ENCODE measurements at places on chromosomes 2 and 18.

- no peak for DNase-seq
These were observed 297.1 kb downstream of the ASXL3 start for GRCh38 chr18:33875029-33875565.

DNA sequence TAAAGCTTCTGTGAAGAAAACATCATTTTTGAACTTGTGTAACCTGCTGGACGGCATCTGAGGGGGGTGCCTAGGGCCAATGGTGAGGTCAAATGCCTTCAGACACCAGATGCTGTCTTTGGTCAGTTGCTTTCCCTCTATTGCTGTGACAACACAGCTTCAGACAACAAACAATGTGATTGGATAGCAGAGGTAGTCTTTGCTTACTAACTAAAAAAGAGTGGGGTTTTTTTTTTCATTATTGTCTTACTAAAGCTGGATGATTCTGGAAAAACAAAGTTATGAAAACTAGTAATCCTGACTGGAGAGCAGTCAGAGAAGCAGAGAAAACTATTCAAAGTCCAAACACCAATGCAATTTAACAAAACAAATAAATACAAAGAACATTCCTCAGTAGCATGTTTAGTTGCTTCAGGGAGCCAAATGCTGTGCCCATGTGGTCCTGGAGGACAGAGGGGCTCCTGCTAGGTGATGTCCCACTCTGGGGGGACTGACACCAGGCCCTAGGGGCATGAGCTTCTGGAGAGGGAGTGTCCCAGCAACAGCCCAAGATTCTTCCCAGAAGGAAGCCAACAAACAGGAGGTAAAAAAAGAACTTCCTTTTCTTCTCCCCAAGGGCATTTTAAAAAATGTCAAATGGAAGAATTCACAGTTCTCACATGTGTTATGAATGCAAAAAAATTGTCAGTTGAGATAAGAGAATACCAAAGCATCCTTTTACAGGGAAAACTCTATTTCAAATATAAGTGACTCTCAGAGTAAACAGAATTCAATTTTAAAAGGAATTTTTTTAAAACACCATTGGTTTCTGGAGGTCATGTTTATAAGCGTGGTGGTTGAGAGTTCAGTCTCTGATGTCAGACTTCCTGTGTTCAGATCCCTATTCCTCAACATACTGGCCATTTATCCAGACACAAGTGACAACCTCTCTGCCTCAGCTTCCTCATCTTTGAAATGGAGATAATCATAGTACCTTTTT is 181.1 kb upstream of the PGAP1 start:
- no peak for DNase-seq

- DNase-seq, result no peak
These were observed 238.5 kb upstream of the ERBB4 start for GRCh38 chr2:212777020-212777491.

DNA sequence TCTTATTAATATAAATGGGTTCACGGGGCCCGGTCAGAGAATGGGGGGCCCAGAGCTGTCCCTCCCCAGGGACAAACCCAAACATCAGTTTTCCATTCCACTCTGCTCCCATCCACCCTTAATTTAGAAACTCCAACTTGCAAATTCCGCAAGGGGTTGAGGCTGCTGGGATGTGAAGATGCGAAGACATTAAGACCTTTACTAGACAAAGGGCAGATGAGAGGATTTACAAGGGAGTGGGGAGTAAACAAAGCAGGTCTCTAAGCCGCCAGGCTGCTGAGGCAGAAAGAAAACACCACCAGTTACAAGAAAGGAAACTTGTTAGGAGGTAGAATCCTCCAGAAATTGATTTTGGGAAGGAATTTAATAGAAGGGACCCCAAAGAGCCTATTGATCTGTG is 33.1 kb downstream of the MARCO start:
- DNase-seq, result no peak

DNA sequence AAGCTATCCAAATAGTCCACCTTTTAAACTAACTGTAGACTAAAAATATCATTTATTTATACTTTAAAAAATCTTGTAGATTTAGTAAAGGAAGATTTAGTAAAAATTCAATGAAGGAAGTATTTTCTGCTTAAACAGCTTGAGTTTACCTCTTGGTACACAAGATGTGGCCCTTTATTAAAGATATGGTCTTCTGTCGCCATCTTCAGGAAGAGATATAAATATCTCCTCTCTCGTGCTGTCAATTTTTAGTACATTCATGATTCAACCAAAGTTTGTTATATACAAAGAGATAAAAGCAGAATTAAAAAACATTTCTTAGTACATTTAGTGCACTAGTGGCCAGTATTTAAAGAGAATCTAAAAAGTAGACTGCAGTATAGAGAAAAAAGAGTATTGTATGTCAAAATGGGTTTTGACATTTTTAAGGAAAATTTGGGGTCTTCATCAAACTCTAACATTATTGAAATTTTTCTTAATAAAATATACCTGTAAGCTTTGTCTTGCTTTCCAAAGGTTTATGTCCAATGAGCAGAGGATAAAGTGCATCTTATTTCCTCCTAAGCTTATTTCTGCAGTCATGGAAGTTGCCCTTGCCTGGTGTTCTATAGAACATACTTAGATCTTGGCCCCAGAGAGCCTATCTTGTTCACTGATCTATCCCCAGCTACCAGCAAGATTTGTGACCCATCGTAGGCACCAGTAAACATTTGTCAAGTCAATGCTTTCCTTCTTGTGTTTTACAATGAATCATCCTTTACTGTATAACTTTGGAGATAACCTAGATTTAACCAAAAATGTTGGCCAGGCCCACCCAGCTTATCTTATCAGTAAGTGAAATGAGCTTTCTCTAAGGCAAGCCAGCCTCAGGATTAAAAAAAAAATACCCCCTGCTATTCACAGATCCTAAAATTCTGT is 18.5 kb upstream of the EML6 start:
- DNase-seq, result no peak

GRCh38 chr2:216838151-216838550 is 21.7 kb downstream of the TNP1 start:
- no peak for DNase-seq

GRCh38 chr18:28794459-28795245 is 617.7 kb upstream of the CDH2 start:
- no peak for DNase-seq

DNA sequence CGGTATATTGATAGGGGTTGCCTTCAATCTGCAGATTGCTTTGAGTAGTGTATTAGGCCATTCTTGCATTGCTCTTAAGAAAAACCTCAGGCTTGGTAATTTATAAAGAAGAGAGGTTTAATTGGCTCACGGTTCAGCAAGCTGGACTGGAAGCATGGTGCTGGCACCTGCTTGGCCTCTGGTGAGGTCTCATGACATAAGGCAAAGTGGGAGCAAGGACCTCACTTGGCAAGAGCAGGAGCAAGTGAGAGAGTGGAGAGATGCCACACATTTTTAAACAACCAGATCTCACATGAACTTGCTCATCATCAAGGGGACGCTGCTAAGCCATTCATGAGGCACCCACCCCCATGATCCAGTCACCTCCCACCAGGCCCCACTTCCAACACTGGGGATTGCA is 4.9 kb downstream of the MAP3K2 start:
- DNase-seq, result no peak

DNA sequence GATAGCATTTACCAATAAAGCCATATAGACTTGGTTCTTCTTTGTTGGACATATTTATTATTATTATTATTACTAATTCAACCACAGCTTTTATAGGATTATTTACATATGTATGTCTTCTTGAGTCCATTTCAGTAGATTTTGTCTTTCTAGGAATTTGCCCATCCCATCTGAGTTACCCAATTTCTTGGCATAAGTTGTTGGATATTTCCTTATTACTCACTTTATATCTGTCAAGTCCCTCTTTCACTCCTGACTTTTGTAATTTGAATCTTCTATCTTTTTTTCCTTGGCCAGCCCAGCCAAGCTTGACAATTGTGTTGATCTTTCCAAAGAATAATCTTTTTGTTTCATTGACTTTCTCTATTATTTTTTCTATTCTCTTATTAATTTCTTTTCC is 543.7 kb downstream of the SUCLG1 start:
- no peak for DNase-seq

- DNase-seq, result no peak
These were observed 173.3 kb upstream of the NT5C1B start for GRCh38 chr2:18762667-18763066.

DNA sequence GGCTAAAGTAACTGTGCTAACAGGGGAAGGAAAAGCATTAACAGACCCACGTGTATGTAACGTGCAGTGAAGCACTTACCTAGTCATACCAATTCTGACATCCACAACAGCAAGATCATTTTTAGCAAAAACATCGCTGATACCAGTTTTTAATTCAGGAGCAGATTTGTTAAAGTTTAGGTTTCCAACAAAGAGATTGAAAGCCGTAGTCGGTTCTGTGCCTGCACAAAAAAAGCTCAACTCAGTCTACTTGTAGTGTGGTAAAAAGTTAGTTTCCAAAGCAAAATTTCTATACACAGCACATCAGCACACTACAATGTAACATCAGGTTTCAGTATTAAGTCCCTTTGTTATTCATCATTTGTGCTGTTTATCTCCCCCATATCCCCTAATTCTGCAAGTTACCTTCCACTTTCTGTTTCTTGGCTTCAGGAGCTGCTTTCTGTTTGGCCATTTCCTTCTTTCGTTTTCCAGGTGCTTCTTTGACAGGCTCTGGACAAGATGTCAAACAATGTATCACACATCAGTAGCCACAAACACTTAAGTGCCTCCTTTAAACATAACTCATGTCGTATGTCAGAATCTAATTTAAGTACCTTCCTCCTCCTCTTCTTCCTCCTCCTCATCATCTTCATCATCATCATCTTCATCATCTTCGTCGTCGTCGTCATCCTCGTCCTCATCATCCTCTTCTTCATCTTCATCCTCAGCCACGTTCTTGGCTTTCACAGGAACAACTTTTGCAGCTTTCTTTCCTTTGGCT is 4.0 kb downstream of the NCL start:
- no peak for DNase-seq

- DNase-seq, result no peak
These were observed 5.6 kb upstream of the SGPP2 start for GRCh38 chr2:222418739-222419138.

DNA sequence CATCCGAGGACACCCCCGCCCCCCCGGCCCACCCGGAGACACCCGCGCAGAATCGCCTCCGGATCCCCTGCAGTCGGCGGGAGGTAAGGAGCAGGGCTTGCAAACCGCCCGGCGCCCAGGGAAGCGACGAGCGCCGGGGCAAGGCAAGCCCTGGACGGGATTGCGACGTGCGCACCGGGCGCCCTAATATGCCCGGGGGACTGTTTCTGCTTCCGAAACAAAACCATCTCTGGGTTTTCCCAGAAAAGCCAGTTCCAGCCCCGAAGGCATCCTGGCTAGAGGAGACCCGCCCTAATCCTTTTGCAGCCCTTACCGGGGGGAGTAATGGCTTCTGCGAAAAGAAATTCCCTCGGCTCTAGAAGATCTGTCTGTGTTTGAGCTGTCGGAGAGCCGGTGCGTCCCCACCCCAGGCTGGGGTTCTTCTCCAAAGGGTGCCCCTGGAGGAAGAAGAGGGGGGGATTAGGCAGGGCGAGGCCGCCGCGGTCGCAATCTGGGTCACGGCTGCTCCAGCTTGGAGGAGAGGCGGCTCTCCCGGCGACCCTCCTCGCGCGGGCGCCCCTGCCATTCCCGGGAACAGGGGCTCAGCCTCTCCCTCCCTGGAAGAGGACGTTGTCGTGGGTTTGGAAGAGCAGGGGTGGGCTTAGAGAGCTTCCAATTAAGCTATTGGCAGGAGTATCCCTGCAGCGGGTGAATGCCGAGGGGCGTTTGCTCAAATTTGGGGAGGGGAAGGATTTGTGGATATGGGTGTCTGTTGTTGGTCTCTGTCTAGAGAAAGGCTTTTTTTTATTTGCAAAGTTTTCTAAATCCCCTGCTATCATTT is 521 bp downstream of the MYCN start:
- no peak for DNase-seq

- DNase-seq, result no peak
These were observed 6.9 kb upstream of the ZFAND2B start for GRCh38 chr2:219199470-219200211.

GRCh38 chr2:233650981-233651380 is 14.7 kb downstream of the UGT1A10 start:
- no peak for DNase-seq

GRCh38 chr2:71482055-71482454 is 28.7 kb downstream of the DYSF start:
- no peak for DNase-seq

GRCh38 chr2:98805412-98806171 is 74.7 kb upstream of the MGAT4A start:
- DNase-seq, result no peak

- no peak for DNase-seq
These were observed 19.7 kb upstream of the SANBR start for GRCh38 chr2:61045999-61046398.

- DNase-seq, result no peak
These were observed 104.5 kb downstream of the MEIS1 start for GRCh38 chr2:66539452-66539851.

DNA sequence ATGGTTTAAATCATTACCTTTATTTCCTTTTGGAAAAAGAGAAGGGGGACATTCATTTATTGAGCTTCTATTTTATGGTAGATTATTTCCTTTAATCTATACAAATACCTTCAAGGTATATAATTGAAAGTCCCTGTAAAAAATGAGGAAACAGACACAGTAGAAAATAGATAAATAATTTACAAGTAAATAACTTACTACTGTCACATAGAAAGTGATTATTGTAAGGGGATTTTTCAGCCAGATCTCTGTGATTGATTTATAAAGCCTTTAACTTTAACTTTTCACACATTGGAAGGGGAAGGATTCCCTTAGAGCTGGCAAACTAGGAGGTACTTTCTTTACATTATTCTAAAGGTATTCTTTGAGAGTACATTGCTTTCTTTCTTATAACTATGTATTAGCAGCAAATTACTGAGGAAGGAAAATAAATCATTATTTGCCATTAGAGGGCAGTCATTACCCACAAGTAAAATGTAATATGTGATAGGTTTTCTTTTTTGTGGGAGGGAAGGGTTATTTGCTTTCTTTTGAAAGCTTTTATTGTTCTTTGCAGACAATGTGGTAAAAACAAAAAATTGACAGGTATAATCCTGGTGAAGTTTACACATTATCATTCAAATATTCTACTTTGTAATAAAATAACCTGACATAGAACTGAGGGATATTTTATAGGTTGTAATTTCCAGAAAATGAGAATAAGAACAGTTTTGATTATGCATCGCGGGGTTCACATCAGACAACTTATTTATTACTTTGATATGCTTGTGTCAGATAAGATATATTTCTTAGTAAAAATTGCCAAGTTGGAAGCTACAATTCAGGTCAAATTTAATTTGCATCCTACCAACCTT is 24.8 kb upstream of the RPE start:
- no peak for DNase-seq

- no peak for DNase-seq
These were observed 237.2 kb downstream of the INSIG2 start for GRCh38 chr2:118325321-118325955.
